Activated CD4-positive, alpha-beta T cell treated with anti-CD3 and anti-CD28 coated beads for 1 hour (primary cell): ENCODE measurements at places on chromosomes 3 and 15.

DNA sequence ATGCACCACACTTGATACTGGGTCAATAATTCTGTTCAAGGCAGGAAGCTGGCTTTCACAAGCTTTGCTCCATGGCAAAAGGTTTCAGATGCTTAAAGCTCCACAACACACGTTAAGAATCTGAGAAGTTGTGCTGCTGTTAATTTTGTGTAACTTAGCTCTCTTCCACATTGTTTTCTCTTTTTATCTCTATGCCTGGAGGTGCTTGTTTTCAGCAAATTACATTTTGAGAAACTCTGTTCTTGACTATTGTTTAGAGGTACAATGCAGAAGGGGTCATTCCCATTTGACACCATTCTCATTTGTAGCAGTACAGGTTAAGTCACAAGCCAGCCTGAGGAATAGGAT is 156.0 kb downstream of the FNDC3B start:
- DNase-seq = no peak

GRCh38 chr3:133448478-133449122 is 48.7 kb downstream of the BFSP2 start:
- DNase-seq = no peak

DNA sequence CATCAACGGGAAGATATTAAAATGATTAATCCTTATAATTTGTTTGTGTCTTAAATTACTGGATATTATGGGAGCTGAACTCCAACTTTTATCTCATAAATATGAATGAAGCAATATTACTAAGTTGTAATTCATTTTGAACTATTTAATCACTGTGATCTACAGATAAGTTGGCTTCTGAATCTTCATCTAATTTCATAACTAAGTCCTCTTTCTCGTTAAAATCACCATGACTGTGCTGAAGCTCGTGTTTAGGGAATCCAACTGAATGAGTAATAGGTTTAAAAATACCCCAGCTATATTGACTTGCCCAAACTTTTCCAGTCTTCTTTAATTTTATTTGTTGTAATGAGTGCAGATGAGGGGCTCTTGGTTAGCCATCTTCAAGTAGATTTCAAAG is 14.1 kb downstream of the MDFIC2 start:
- DNase-seq = no peak

GRCh38 chr3:182392182-182392937 is 400.9 kb upstream of the ATP11B start:
- no peak for DNase-seq

DNA sequence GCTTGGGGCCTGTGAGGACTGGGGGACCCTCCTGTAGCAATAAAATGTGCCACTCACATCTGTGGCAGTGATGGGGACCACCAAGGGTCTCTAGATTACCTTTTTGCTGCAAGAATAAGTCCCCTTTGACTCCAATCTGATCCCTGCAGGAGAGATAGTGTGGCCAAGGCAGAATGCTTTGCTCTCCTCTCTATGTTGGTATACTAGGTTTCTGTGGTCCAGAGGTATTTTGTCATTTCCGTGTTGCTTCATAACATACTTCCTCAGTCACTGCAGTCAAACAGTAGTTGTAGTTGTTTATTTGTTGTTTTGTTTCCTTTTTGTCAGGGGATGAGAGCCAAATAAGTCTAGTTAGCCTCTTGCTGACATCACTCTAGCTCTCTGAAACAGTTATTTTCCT is 13.1 kb upstream of the NAALADL2 start:
- DNase-seq = no peak

- no peak for DNase-seq
Measured at GRCh38 chr3:172647080-172647479, 63.8 kb downstream of the NCEH1 start.

DNA sequence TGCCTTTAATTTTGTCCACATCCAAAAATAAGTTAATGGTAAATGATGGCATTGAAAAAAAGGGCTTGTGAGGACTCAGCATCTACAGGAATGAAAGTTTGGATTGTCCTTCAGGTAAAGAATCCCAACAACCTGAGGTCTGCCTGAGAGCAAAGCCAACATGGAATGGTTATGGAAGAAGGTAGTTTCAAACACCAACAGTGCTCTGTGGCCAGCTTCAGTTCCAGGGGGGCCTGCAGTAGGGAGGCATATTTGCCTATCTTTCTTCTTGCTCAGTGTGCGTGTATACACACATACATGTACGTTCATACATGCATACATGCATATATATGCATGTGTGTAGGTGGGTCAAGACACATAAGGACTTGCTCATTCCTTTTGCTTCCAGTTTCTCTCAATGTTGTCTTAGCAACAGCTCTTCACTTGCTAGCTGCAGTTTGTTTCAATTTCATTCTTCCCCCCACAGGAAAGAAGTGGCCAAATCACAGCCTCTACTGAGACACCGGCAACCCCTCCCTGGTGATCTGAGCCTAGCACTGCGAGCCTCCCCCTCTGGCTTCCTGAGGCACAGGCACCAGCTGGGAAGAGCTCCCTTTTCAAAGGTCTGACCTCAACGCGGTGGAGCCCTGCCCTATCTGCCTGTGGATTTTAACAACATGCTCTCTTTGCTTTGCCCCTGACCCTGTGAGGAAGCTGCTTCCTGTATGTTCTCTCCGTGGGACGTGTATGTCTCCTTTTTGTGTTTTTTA is 146.2 kb downstream of the KLF13 start:
- no peak for DNase-seq

- DNase-seq = no peak
Measured at GRCh38 chr3:190041333-190042041, 79.2 kb downstream of the P3H2 start.

DNA sequence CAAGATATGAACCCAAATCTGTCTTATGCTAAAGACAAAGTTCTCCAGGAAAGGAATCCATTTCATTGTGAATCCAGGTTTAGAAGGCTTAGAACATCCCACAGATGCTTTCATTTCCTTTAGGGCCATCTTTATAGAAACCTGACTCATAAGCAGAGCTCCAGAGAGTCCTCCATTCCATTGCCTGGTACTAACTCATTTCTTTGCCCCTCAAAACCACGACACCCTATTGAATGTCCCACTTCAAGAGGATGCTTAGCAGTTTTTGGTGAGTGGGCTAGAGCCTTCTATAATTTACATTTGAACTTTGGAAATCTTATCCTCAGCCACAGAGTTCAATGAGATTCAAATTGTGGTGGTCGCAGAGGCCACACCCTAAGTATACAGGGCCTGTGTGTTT is 325.0 kb downstream of the NTRK3 start:
- no peak for DNase-seq

DNA sequence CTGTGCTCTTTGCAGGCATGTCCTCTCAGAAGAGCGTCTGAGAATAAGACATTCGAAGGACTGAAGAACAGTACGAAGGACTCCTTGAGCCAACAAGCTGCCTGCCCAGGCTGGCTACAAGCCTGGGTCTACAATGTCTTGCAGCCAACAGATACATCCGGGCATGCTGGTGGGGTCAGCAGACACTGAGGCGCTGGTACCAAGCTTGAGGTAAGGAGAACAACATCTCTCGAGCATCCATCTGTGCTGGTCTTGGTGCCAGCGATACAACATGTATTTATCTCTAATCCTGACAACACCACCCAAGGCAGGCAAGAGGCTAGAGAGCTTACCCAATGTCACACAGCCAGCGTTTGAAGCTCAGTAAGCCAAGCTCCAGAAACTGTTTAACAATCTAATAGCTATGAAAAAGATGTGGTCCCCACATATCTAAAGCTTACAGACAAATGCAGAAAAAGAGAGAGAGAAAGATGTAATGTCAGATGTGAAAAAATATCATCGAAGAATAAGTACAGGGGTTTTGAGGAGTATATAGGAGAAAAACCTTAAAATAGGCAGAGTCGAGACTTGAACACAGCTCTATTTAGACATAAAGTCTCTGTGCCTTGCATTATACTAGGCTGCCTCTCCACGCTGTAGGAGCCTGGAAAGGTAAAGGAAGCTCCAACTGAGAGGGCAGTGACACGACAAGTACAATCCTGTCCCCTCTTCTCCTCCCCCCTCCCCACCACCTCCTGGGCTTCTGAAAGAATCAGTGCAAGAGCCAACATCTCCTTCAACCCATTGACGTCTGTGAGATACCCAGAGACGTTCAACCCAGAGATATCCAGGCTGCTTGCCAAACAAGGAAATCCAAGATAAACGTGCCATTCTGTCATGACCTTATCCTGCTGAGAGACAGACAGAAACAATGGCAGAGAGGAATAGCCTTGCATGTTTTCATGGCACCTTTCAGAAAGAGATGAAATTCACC is 39.4 kb downstream of the WWTR1 start:
- no peak for DNase-seq
